ENCODE measurements at places on chromosomes 16 and 17. TPM values are rescaled to one million over a fixed set of nuclear protein-coding genes. Genes with fewer than 3 reads are reported as not detected.

Gene OR2C1
- total RNA-seq: not detected

Gene CNGB1
- total RNA-seq: not detected

Gene PTX4
- not detected for total RNA-seq

Gene PRSS33
- total RNA-seq: not detected

Gene KRT14
- not detected for total RNA-seq

Gene MPV17L
- total RNA-seq: 5.2 TPM

Gene HS3ST3B1
- total RNA-seq: 1.5 TPM

- no peak for DNase-seq
Observed at GRCh38 chr16:68319185-68319908, 8.5 kb downstream of the PRMT7 start.

GRCh38 chr16:68792465-68793324, 50.6 kb upstream of the TANGO6 start:
- DNase-seq: no peak

DNA sequence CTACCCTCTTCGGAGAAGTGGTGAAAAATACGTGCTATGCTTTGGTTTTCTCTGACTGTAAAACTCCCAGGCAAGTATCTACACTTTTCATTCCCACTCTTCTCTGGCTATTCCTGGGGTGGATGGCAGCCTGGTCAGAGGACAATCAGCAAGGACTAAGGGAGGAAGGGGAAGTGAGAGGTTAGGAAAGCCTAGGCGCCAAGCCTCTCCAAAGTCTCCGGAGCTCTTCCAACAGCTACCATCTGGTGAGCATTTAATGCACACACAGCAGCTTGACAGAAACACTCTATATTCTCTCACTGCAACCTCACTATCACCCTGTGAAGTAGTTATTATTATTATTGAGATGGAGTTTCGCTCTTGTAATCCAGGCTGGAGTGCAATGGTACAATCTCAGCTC, 65.1 kb downstream of the WSCD1 start:
- no peak for DNase-seq

DNA sequence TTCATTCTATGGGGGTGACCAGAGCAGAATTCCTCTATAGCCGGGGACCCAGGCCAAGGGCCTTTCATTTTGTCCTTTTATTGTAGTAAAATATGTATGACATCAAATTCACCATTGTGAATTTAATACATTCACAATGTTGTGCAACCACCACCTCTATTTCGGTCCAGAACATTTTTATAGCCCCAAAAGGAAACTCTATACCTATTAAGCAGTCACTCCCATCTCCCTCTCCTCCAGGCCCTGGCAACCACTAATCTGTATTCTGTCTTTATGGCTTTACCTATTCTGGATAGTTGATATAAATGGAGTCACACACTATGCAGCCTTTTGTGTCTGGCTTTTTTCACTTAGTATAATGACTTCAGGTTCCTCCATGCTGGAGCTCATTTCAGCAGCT, 9.7 kb upstream of the TNS4 start:
- no peak for DNase-seq

DNA sequence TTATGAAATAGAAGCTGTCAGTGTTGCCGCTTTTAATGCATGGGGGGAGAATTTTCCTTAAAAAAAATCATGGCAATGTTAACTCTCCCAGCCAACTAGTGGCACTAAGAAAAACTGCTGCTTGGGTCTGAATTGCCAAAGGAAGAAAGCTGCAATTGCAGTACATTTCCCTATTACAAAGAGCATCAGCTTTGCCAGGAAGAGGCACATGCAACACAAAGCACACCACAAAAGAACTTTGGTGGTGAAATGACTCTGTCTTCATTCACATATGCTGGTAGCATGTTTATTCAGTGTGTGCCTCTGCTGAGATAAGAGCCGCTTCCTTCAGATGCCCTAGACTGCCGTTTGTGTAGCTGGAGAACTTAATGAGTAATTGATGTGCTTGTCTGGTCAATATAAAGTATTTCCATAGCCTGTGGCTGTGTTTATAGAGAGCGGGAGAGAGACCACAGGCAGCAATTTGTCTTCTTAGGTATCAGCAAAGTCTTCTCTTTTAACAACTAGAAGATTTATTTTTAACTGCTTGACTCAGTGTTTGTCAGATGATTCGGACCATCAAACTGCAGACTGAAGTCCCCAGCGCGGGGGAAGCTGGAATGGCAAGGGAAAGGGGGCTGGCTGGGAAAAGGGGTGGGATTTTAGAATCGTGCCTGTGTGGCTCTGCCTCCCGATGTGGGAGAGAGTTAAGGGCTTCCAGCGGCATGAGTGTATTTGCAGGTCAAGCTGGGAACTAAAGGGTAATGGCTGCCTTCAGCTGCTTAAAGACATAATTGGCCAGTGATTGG, 115.1 kb downstream of the MRTFB start:
- no peak for DNase-seq

DNA sequence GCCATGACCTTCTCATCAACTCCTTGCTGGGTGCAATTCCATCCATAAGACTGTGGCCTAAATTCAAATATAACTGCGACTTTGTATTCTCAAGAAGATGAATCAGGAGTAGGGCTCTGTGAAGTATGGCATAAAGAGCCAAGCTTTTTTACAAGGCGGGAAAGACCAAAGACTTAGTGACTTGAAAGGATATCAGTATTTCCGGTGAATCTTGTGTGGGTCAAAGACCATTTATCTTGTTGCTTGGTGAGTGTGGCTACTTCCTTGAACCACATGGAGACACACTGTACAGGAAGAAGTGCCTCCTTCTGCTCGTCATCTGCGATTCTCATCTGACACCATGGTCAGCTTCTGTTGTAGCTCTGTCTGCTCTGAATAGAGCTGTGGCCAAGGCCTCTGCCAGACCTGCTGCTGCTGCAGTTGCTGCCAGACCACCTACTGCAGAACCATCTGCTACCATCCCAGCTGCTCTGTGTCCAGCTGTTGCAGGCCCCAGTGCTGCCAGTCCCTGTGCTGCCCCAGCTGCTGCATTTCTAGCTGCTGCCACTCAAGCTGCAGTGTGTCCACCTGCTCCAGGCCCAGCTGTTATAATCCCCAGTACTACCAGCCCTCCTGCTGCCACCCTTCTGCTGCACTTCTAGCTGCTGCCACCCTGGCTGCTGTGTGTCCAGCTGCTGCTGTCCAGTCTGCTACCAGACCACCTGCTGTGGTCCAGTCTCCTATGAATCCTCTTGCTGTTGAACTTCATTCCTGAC, 6.1 kb upstream of the KRTAP2-4 start:
- DNase-seq: no peak

DNA sequence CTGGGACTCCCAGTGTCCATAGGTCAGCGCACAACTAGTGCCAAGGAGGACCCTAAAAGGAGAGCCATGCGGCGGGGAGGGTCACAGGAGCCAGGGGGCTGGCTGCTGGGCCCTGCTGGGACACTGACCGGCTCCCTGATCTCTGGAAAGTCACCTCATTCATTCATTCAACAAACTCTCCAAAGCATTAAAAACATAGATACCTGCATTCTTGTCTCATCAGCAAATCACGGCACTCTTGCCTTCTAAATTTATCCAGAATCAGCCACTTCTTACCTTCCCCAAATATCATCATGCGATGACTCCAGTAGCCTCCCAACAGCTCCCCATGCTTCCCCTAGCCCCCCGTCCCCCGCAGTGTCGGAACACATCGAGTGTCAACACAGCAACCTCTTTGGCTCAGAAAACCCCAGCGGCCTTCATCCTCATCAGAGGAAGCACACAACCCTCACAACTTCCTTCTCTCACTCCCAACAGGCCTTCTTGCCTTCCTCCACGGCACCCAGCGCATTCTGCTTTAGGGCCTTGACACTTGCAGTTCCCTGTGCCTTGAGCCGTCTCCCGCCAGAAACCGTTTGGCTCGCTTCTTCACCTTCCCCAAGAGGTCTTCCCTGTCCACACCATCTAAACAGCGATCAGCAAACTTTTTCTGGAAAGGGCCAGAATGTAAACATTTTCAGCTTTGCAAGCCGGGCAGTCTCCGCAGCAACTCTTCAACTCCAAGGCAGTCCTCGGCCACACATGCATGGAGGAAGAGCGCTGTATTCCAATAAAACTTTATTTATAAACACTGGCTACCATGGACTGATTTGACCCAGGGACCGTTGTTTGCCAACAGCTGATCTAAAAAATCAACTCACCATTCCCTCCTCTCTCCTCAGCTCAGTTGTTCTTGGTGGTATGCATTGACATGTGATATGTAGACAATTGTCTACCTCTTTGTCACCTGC, 119.5 kb upstream of the TNRC6C start:
- no peak for DNase-seq

GRCh38 chr16:24900230-24900629, 54.5 kb downstream of the SLC5A11 start:
- no peak for DNase-seq

- no peak for DNase-seq
Observed at GRCh38 chr16:69328854-69329316, 1.5 kb downstream of the PDF start.
